Skeletal muscle tissue (tissue), 5 donors: ENCODE measurements at places on chromosomes 4 and X. TPM values are rescaled to one million over a fixed set of nuclear protein-coding genes. Genes with fewer than 3 reads are reported as not detected.

FRAS1 gene
- total RNA-seq, result 15.1 TPM

MAGEA4 gene
- not detected for total RNA-seq

TXK gene
- 0.52 TPM for total RNA-seq

FOXR2 gene
- total RNA-seq, result not detected

PLP2 gene
- total RNA-seq, result 19.3 TPM

POLN gene
- total RNA-seq, result 4.2 TPM

DCAF8L2 gene
- not detected for total RNA-seq

ARHGAP10 gene
- 88.7 TPM for total RNA-seq

FAT4 gene
- total RNA-seq, result 66.3 TPM

HERC5 gene
- total RNA-seq, result 5.7 TPM

TRAM1L1 gene
- total RNA-seq, result 5.7 TPM

NUDT6 gene
- total RNA-seq, result 9.9 TPM

PHKA1 gene
- 2.6 TPM for total RNA-seq

PTPN13 gene
- total RNA-seq, result 21.9 TPM

HAND2 gene
- 1.0 TPM for total RNA-seq

FAT1 gene
- total RNA-seq, result 173 TPM
